ENCODE measurements at places on chromosomes 16 and 17. TPM values are rescaled to one million over a fixed set of nuclear protein-coding genes. Genes with fewer than 3 reads are reported as not detected.

DNA sequence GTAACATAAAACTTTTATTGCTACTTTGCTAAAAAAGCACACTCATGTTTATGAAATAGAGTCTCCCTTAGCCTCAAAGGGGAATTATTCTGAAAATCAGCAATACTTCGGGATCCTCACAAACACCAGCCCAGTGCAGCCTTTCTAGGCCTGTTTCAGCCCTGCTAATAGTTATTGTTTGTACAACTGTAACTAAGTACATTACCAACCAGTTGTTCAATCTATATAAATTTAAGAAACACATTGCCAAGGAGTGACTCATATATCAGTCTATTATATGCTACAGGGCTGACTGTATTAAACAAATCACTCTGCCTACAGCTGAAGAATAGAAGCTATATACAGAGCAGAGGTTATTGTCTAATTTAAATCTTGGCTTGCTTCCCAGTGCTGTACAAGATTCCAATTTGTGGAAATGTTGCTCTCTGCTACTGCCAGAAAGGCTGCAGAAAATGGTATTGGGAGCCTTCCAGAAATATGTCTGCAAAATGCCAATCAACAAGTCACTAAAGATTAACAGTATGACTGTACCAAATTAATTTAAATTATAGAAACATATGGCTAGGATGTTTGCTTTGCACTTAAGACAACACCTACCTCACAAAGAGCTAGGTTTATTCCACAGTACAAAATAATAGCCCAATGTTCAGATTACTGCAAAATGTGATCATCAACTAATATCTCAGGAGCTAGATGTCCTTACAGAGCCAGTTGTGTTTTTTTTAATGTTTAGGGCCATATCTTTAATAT is 49.7 kb downstream of the TOX3 start:
- DNase-seq = no peak

DNA sequence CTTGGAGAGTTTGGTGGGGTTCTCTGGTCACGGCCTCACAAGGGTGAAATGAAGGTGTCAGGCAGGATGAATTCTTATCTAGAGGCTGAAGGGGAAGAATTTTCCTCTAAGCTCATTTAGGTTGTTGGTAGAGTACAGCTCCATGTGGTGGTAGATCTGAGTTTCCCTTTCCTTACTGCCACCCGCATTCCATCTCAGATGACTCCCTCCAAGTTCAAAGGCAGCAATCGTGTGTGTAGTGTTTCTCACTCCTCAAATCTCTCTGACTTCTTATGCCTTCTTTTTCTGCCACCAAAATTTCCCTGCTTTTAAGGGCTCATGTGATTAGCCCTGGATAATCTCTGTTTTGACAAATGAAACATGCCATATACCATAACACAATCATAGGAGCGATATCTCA is 135.5 kb upstream of the MYOCD start:
- DNase-seq = no peak

GRCh38 chr17:17032131-17032692 is 10.0 kb upstream of the MPRIP start:
- peak; percentile 79 for DNase-seq

The NACA2 gene
- total RNA-seq = not detected

GRCh38 chr17:17661834-17662385 is 19.3 kb upstream of the RAI1 start:
- no peak for DNase-seq

DNA sequence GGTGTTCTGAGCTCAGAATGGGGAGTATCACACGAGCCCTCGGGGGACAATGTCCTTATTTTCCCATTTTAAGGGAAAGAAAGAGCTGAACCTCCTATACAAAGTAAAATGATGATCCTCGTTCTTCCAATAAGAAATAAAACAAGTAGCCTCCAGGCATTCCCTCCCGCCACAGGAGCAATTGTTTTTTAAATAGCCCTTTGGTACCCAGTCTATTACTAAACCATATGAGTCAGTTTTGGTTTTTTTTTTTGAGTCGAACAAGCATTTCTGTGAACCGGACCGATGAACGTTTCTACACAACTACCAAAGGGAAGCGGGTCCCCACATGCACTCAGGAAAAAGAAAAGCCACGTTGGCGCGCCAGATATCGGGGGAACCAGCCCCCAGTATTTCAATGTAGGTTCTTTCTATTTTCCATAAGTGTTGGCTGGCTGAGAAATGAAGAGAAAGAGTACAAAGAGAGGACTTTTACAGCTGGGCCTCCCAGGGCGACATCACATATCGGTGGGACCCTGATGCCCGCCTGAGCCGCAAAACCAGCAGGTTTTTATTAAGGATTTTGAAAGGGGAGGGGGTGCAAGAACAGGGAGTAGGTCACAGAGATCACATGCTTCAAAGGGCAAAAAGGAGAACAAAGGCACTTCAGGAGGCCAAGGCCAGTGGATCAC is 3.8 kb upstream of the DCXR start:
- no peak for DNase-seq

The TEX14 gene
- total RNA-seq = 0.32 TPM

The MT1G gene
- 3.6 TPM for total RNA-seq

DNA sequence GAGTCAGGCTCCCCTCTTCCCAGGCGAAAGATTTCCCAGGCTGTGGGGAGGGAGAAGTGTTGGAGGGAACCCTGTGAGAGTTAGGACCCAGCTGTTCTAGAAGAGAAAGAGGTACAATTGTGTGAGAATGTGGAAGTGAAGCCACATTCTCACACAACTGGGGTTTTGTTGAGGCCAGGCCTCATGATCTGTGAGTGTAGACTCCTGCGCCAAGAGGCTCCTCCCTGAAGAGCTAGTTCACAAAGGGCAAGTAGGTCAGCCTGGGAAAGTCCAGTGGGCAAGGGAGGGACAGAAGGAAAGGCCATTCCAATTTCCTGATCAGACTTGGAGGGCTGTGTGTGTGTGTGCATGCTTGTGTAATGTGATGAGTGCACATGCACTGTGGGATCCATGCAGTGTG is 15.2 kb downstream of the CD300LF start:
- no peak for DNase-seq

DNA sequence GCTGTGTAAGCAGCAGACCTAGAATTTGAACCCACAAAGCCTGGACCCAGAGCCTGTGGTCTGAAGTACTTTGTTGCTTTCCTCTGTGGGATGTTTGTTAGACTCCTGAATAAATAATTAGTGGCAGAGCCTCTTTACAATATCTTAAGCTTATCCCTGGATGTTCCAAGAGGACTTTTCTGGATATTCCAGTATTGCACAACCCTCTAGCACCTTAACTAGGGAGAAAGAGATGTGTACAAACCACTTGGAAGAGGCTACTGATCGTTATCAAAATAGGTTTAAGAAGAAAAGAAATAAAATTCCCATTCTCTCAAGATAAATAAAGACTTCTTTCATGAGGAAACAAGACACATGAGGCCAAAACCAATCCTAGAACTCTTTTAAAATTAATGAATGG is 632.4 kb downstream of the CDH11 start:
- no peak for DNase-seq

GRCh38 chr17:41738077-41738800 is 3.8 kb upstream of the HAP1 start:
- DNase-seq = peak; percentile 80

The ICAM2 gene
- 33.0 TPM for total RNA-seq

- no peak for DNase-seq
Measured at GRCh38 chr16:88760424-88761142, 24.4 kb downstream of the PIEZO1 start.

GRCh38 chr16:75264999-75265910 is 13.8 kb upstream of the BCAR1 start:
- peak; percentile 67 for DNase-seq

- no peak for DNase-seq
Measured at GRCh38 chr17:33888455-33888854, 366.6 kb upstream of the CCL2 start.

- no peak for DNase-seq
Measured at GRCh38 chr16:65572156-65572555, 450.3 kb upstream of the CDH11 start.

DNA sequence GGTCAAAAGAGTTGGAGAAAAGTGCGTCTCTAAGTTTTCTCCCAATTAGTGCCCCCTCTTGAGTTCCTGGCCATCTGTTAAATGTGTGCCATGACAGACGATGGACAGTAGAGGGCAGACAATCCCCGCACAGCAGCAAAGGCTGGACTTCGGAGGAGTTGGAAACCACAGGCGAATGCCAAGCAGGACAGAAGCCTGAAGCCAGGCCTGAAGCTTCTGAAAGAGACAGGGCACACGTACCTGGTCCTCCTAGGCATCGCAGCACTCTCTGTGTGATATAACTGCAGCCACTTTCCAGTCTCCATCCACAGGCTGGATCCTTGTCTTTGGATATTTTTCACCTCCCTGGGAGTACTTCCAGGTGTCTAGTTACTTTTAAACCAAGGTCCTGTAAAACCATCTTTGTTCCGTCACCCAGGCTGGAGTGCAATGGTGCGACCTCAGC is 14.5 kb downstream of the C17orf100 start:
- peak; percentile 67 for DNase-seq

The KRT33B gene
- not detected for total RNA-seq

Data from left cardiac atrium (tissue), 4 donors.